Airway epithelial cell (primary cell): ENCODE measurements at places on chromosomes 2 and 18. TPM values are rescaled to one million over a fixed set of nuclear protein-coding genes. Genes with fewer than 3 reads are reported as not detected.

Gene LNPK
- 18.9 and 19.5 TPM in 2 replicates for total RNA-seq

Gene GKN2
- total RNA-seq = not detected in 2 replicates

Gene KCNJ13
- total RNA-seq = not detected in 2 replicates

Gene TEX44
- not detected in 2 replicates for total RNA-seq

Gene TNS1
- total RNA-seq = 4.3 and 8.8 TPM in 2 replicates

Gene RBMS1
- total RNA-seq = 16.5 and 32.8 TPM in 2 replicates

Gene SNORC
- total RNA-seq = 0.88 and 1.4 TPM in 2 replicates

Gene GALR1
- not detected in 2 replicates for total RNA-seq

Gene MROH2A
- not detected in 2 replicates for total RNA-seq

Gene IWS1
- total RNA-seq = 32.7 and 39.2 TPM in 2 replicates

Gene TXNDC2
- total RNA-seq = 0.07 TPM in 1 of 2 replicates, not detected in the other
